ENCODE measurements at places on chromosomes 6 and 20.

DNA sequence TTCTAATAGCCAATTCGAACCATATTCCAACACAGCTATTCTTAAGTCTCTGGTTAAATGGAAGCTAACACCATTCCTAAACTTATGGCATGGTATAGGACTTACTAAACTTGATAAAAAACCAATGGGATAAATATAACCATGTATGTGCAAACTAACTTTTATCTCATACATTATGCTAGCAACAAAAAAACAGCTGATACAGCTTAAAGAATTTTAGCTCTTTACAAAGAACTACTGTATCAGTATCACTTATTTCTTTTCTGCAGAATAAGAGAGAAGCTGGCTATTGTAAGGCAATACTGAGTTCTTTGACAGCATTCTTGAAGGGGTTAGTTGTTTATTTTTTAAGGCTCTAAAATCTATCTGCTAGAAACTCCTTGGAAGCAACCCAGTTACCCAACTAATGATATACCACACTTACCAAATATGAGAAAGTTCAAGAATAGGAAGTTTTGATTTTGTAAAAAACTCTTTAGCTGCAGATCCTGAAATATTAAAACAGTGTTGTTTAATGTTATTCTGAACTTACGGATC lies 44.9 kb downstream of the REPS1 start:
- no peak for DNase-seq

DNA sequence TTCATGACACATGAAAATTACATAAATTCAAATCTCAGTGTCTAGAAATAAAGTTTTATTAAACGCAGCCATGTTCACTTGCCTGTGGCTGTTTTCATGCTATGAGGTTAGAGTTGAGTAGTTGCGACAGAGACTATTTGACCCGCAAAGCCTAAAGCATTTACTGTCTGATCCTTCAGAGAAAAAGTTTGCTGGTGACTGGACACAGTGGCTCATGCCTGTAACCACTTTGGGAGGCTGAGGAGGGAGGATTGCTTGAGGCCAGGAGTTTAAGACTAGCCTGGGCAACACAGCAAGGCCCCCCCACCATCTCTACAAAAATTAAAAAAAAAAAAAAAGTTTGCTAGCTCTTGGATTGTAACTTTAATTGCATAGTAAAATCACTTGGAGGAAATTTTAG lies 9.2 kb downstream of the SMIM28 start:
- DNase-seq, result no peak

DNA sequence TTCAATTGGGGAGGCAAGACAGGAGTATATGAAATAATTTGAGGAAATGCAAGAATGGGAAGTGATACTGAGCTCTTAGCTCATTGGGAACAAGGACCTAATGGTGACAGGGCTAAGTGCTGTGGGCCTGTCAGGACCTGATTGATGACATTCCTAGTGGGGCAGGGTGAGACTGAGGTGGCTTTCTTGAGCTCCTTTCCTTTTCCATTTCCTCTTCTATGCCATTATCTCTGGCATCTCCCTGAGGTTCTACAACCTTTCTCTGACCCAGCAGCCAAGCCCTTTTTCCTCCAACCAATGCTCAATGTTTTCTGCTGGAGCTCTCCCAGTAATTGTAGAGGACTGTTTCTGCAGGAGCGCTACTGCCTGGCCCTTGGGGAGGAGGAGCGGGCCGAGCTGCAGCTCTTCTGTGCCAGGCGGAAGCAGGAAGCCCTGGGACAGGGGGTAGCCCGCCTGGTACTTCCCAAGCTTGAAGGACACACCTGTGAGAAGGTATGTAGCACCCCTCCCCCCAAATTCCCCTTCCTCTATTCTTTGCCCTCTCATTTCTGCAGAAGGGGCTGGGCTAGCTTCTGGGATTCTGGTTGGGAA lies 2.8 kb upstream of the TOMM6 start:
- no peak for DNase-seq

- DNase-seq, result no peak
Observed at GRCh38 chr6:105058846-105059245, 101.9 kb downstream of the LIN28B start.

DNA sequence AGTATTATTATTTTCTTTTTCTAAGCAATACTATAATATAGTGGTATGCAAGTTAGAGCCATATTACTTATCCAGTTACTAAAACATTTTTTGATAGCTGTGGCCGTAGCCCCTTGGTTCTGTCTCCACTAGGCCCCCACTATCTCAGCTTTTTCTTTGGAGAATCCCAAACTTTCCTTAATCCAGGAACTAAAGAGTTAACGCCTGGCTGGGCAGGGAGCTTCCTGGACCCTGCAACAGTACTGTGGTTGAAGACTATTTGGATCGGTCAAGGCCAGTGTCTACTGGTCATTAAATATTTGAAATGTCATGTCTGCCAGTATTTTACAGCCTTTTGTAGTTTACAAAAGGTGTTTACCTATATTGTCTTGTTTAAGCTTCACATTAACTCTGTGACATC lies 20.0 kb upstream of the TRERF1 start:
- DNase-seq, result no peak

DNA sequence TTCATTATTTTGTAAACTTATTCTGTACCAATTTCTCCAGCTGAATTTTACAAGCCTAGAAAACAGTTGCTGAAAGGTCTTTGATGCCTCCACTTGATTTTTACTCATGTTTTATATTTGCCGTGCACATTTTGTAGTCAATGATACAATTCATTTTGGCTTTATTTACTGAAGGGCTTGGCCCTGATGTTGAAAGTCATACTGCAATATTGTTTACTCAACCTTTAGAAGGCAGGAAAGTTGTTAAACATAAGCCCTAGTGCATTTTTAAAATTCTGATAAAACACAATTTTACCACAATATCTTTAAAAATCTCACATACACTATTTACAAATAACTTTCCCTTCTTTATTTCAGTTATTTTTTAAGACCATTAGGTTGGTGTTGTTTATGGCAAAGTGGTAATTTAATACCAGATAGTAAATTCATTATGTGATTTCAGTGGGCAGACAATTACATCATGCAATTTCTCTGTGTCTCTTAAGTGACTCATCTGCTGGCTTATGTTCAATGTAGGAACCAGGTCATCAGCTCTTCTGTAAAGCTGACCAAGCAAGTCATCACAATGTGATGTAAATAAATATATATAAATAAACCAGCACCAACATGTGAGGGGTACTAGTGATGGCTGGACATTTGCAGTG lies 121.1 kb upstream of the SLC35B3 start:
- no peak for DNase-seq

DNA sequence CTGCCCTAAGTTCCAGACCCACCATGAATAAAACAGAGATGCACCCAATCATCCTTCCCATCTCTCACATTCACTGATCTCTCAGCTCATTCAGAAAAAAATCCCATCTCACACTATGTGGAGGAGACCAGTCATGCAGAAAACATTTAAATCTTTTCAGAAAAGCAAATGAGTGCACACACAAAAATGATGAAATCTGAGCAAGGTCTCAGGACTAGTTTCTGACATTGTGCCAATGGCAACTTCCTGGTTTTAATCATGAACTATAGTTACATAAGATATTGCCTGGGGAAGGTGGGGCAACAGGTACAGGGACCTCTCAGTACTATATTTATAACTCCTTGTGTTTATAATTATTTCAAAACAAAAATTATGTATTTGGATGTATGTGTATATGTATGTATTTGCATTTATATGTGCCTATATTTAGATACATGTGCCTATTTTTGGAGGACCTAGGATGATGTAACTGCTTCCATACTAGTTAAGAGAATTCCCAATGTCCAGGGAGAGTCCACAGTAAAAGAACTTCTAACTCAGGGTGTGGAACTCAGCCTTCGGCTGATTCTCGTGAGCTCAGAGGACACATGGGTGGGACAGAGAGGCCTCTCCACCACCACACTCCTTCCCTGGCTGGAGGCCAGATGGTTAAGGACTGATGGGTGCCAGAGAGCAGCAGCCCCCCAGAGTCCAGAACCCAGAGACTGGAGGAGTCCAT lies 71.7 kb upstream of the MAP3K4 start:
- DNase-seq, result no peak

GRCh38 chr6:158717341-158718330 lies 67.8 kb downstream of the SYTL3 start:
- no peak for DNase-seq

GRCh38 chr6:144586986-144587385 lies 301.9 kb downstream of the UTRN start:
- peak; percentile 66 for DNase-seq

- peak; percentile 6 for DNase-seq
Observed at GRCh38 chr20:46894579-46894958, at the start of gene EYA2. Gene EYA2, plus strand, starts transcription at chr20:46894843. Its CDS starts 95,168 bp downstream, at chr20:46990011.

- no peak for DNase-seq
Observed at GRCh38 chr6:128870746-128871145, 12.2 kb upstream of the LAMA2 start.

DNA sequence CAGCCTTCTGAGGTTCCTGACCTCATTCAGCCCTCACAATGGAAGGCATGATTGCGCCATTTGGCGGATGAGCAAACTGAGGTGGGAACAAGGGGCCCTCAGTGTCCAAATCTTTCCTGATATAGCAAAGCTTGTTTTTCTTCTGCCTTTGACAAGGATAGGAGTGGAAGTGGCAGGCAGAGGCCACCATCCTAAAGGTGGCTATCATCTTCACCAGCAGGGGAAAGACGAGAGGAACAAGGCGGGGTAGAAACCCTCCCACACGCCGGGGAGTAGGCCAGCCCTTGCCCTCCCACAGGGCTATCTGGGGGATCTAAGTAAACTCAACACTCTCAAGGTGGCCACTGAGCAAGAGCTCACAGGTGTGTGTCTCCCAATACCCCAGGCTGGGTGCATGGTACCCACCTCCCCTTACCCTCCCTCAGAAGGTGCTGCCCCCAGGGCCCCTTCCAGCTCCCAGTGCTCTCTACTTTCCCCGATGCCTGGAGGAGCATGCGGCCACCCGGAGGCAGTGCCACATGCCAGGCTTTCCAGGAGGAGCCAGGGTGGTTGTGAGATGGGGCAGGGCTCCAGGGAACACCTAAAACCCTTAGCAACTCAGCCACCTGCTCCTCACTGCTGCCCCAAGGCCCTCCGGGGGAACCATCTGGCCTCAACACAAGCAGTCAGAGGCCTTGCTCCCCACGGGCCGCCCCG lies 11.2 kb downstream of the SPDEF start:
- DNase-seq, result peak; percentile 35

- peak; percentile 65 for DNase-seq
Observed at GRCh38 chr6:25088513-25088912, 152.8 kb upstream of the RIPOR2 start.

- no peak for DNase-seq
Observed at GRCh38 chr20:24147479-24147878, 158.9 kb upstream of the GGTLC1 start.

All from cardiac muscle cell (in vitro differentiated cells and primary cell).